ENCODE measurements at places on chromosomes 5 and 9.

GRCh38 chr5:158473016-158473635, 614.2 kb upstream of the CLINT1 start:
- DNase-seq = no peak

DNA sequence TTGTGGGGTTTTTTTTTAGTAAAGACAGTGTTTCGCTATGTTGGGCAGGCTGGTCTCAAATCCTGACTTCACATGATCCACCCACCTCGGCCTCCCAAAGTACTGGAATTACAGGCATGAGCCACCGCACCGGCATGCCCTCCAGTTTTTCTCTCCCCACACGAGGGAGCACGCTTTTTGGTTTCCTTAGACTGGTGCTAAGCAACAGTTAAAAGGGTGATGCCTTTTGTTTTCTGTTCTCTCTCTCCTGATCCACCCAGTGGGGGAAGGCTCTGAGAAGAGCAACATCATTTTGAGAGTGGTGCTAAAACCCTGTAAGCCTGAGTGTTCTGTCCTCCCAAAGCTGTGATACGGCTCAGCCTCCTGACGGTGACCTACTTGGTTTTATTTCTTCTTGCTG, 146.6 kb downstream of the MAN2A1 start:
- DNase-seq = no peak

DNA sequence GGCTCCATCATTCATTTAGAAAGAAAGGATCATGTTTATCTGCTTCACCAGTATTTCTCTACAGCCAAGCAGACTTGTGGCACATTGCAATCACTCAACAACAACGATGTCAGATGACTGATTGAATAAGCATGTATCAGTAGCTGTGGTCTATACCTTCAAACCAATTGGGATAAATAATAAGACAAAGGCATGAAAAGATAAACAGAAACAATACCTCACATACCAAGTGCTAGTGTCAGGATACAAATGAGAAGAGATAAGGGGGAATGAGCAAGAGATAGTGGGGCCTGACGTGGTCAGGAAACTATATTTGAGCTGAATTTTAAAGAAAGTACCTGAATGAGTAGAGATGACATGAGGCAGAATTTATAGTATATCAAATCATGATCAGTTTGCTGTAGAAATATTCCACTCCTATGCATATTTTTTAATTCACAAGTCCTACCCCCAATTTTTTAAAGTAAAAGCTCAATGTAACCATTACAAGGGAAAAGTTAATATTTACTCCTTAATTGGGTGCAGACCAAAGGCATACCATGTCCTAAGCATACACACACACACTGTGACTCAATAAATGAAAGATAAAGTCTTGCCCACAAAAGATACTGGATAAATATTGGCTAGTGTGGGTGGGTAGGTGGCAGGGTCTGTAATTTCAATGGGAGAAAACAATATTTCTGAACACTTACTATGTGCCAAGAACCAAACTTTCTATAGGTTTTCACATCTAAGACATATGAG, 284.5 kb downstream of the SPOCK1 start:
- no peak for DNase-seq

GRCh38 chr5:27034565-27034964, 3.8 kb downstream of the CDH9 start:
- DNase-seq = no peak

GRCh38 chr5:109693535-109694400, 4.0 kb downstream of the MAN2A1 start:
- DNase-seq = peak; percentile 75

DNA sequence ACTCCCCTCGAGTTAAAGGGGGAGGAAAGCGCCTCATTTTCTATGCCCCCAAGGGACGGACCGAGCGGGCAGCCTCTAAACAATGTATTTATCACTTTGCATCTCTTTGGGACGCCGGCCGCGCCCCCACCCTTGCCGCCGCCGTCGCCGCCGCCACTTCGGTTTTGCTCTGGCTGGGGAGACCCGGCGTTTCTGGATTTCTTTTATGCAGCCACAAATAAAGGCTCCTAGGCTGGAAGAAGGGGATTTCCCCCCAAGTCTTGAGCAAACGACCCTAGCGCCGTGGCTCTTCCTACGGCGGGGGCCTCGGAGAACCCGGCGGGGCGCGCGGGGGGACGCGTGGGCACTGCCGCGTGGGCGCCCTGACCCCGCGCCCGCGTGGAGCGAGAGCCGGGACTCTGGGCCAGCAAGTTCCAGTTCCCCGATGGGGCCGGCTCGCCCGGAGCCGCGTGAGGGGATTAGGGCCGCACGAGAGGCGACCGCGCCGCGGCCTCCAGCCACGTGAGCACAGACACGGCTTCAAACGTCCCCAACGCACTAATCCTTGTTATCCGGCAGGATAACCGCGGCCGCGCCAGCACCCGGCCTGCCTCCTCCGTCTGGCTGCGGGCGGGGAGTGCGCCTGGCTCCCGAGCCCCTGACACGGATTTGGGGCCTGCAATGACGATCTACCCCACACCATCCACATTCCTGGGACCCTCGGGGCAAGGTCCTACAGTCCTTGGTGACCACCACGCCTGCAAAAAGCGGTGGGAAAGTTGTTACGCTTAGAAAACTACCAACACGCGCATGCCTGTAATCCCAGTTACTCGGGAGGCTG, 7.9 kb upstream of the NEUROG1 start:
- DNase-seq = no peak

DNA sequence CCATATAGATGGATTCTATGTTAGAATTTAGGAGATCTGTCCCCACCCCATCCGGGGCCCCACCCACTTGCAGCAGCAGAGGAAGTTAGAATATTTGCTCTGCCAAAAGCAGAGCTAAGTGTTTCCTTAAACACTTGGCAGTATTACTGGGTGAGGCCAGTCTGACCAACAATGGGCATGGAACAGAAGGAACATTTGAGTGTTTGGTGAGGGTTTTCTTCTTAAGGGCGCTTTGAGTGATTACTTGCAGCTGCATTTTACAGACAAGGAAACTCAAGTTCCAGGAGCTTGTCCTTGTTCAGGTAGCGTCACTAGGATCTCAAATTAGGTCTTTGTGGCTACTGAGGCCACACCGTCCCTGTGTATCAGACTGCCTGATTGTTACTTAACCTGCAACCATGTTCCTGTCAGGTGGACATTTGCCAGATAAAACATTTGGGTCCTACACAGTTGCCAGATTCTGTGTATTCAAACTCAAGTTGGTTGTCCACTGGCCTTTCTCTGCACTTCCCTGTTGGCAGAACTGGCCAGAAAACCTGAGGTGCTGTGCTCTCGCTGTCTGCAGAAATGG, 59.3 kb downstream of the SLC46A2 start:
- DNase-seq = no peak

- peak; percentile 72 for DNase-seq
Measured at GRCh38 chr5:139746691-139747582, 48.7 kb upstream of the PSD2 start.

DNA sequence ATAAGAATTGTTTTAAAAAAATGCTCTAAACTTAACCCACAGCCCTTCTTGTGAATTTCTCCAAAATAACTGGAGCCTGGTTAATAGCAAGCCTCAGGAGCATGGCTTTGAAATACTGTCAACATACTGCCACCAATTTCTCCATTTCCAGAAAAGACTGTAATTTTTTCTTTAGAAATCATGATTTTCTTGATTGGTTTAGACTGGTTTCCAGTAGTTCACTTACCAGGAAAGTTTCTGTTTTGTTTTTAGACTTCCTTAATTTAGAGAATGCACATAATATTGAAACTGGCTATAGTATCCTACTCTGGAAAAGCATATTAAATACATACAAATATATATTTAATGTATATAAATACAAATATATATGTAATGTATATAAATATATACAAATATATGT, 4.5 kb upstream of the CD274 start:
- DNase-seq = no peak

DNA sequence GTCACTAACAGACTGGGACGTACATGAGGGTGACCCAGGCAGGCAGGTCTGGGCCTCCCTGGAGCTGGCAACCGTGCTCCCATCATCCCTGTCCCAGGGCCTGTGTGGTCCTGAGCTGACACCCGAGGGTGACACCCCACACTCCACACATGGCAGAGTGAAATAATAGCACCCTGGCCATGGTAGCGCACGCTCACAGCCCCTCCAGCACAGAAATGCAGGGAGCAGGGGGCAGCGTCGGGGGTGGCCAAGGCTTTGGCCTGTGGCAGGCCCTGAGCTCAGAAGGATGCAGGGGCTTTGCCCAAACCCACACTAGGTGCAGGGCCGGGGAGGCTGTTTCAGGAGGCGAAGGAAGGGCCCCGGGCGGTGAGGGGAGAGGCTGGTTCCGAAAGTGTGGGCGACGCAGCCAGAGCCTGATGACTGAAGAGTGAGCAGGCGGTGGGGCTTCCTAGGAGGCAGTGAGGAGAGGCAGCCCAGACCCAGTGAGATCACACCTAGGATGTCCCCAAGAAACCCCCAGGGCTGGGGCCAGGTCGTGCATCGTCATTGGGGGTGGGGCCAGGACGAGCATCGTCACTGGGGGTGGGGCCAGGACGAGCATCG, 12.9 kb downstream of the OR2V2 start:
- peak; percentile 63 for DNase-seq

- no peak for DNase-seq
Measured at GRCh38 chr5:16455668-16456067, 9.9 kb downstream of the ZNF622 start.

- no peak for DNase-seq
Measured at GRCh38 chr5:143428155-143428554, 24.7 kb upstream of the NR3C1 start.

GRCh38 chr5:78611126-78611605, 37.4 kb downstream of the LHFPL2 start:
- peak; percentile 65 for DNase-seq

DNA sequence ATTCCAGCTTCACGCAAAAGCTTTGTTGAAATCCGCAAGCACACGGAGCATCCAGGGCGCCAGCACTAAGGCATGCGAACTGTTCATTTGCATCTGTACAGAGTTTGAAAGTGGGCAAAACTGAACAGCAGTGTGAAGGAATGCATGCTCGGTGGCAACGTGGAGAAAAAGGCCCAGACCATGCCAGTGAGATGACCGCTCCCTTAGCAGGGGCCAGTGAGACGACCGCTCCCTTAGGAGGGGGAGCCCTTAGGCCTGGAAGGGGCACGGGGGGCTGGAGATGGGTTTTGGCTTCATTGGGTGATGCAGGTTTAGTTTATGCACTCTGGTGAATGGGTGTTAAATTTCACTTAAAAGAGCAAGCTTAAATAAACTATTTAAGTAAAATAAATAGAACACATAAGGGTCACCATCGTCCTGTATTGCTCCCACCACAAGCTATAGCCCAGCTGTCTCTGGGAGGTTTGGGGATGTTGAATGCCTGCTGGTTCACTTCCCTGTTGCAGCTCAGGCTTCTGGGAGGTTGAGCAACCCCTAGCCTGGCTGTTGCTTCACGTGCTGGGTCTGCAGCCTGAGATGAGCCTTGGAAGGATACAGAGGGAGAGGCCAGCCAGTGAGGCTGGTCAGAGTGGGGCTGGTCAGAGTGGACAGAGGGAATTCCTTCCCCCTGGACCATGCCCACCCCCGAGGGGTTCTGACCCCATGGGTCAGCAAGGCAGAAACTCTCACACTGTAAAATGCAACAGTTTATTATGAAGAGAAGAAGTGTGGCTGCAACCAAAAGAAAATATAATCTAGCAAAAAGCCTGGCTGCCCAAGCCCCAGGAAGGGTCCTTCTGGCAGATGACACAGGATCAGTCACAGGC, 4.6 kb upstream of the FCN1 start:
- no peak for DNase-seq

DNA sequence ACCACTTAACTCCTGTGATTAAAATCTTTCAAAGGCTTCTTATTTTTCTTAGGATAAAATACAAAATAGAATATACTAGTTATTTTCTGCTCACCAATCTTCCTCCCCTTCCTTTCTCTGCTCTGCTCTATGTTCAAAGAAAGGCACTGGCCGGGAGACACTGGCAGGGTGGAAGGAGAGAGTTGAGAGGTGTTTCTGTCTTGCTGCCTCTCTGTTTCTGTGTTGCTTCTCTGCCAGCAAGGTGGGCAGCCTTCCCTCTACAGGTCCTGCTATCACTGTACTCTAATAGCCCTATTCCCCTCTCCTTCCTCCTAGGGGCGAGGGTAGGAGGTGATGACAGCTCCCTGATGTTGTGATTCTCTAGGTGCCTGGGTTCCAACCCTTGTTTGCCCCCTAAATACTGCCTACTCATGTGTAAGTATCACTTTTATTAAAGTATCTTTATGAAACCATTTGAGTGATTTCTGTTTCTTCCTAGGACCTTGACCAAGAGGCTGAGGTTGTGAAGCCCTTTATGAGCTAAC, 515.1 kb downstream of the TLE4 start:
- DNase-seq = no peak

GRCh38 chr9:136939996-136940525, 4.5 kb downstream of the FBXW5 start:
- DNase-seq = no peak

DNA sequence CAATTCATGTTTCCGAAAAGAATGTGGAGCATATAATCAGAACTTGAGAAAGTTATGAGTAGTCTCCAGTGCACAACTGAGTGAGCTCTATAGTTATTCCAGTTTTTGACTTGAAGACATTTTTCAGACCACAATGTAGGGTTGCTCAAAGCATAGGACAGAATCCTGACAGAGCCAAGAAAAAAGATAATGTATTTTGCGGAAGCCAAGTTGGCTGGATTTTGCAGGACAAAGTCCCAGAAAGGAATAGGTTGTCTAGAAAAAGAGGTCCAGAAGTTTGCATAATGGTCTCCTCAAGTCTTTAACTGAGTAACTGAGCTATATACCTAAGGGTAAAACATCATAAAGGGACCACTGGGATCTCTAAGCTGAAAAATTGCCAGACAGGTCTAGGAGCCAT, 1028.0 kb downstream of the TAF11L14 start:
- DNase-seq = no peak

DNA sequence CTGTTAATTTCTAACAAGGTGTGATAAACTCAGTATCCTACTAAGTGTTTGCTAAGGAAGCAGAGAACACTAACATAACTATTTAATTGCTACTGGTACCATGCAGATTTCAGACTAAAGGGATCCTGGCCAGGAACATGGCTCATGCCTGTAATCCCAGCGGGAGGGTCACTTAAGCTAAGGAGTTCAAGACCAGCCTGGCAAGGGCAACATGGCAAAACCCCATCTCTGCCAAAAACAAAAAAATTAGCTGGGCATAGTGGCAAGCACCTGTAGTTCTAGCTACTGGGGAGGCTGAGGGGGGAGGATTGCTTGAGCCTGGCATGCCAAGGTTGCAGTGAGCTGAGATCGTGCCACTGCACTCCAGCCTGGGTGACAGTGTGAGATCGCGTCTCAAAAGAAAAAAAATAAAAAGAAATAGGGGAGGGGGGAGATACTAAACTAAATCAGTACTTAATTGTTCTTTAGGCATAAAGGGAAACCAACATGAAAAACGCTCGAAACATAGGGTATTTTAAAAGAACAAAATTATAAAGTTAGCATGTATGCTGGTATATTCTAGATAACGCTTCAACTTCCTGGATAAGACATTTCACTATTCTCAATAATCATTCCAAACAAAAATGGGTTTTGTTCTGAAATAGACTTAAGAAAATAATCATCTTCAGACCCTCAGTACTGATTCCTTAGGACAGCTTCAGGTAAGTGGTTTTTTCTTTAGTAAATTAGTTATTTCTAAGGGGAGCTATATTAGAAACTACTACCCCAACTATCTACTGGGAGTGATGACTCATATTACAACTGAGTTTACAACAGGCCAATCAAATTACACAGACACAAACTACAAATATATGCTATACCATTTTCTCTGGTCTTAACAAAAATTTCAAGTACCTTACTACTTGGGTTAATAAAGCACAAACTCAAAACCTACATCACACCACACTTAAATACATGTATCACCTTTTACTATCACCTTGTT, 3.5 kb downstream of the PANK3 start:
- no peak for DNase-seq
